LHCN-M2 (cell line): ENCODE measurements at places on chromosomes 13 and 19.

GRCh38 chr13:29706923-29707322 lies 111.4 kb upstream of the SLC7A1 start:
- no peak for DNase-seq

DNA sequence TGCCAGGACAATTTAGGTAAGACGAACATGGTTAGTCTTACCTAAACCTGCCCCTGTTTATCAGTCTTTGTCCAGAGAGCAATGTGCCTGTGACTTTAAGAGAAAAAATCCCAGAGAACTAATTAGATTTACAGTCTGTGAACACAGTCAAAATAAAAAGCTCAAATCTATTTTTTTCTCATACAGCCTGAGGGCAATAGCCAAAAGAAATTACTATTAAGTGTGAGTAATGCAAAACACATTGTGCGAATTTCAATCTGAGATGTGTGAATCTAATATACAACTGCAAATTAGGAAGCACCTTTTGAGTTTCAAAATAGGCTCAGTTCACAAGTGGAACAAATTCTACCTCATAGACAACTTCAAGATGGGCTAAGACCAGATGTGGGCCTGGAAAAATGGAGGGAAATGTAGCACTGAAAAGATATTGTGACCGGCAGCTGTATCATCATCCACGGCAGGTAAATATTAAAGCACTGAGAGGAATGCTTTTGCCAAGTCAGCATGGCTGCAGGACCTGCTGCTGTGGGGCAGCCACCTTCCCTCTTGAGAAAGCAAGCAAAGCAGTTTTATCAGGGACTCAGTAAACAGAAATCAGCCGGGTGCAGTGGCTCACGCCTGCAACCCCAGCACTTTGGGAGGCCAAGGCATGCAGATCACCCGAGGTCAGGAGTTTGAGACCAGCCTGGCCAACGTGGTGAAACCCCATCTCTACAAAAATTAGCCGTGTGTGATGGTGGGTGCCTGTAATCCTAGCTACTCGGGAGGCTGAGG lies 114.8 kb downstream of the KATNAL1 start:
- DNase-seq: no peak

GRCh38 chr13:110869231-110869804 lies 45.6 kb downstream of the ANKRD10 start:
- DNase-seq: peak; percentile 74

DNA sequence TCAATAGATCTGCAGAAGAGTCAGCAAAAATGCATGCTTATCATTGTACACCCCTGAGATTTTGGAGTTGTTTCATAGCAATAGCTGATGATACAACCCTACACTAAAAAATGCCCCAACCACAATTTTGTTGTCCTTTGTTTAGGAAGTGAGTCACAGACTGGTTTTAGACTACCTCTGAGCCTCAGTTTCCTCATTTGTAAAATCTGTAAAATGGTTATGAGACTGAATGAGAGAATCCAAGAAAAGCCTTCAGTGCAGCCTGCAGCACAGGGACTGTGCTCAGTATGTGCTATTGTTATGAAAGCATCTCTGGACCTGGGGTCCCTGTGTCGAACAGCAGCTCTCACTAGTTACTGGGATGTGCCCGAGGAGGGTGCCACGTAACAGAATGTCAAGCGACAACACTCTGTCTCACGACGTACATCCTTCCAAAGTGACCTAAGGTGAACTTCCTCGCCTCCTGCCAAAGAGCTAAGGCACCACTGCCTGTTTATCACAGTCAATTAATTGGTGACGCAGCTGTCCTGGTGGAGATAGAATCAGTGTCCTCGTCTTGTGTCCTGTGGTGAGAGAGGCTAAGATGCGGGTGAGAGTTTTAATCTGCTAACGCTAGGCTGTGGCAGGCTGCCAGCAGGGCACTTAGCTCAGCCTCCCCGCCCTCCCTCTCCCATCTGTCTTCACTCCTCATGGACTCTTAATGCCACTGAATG lies 18.1 kb downstream of the DHRS12 start:
- peak; percentile 60 for DNase-seq

DNA sequence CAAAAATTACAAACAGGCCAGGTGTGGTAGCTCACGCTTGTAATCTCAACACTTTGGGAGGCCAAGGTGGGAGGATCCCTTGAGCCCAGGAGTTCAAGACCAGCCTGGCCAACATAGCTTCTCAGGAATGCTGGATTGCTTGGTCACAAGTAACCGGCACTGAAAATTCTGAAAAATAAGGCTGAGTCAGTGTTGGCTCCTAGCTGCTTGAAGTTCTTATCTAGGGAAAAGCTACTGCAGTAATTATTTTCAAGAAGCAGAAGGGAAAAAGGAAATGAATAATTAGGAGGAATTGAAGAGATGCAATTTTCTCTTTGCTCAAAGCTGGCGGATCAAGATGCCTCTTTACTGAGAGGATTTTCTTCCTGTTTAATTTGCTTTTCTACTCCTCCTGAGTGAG lies 75.0 kb upstream of the GTF3A start:
- no peak for DNase-seq

- DNase-seq: no peak
Measured at GRCh38 chr13:88908961-88909441, 1237.8 kb downstream of the SLITRK5 start.

- no peak for DNase-seq
Measured at GRCh38 chr13:98334620-98335205, 157.6 kb upstream of the RNF113B start.

- no peak for DNase-seq
Measured at GRCh38 chr13:23848019-23848418, 41.2 kb downstream of the MIPEP start.

DNA sequence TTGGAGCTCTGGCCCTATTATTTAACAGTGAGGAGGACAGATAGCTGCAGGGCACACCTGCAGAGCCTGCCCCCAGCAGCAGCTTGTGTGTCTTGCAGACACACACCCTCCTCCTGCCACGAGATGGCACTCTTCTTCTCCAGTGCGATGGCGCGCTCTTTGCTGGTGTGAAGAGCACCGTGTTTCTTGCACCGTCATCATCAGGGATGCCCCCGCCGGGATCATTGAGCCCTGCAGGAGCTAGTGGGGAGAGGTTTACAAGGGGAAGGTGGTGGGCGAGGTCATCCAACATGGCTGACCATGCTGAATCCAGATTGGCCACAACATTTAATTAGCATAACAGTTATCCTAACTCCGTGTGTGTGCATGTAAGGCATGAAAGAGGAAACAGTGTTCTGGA lies 105.6 kb downstream of the RAB20 start:
- peak; percentile 75 for DNase-seq

GRCh38 chr19:5048091-5048726 lies 79.3 kb downstream of the KDM4B start:
- DNase-seq: peak; percentile 66

- DNase-seq: no peak
Measured at GRCh38 chr13:19685034-19685433, 51.6 kb downstream of the MPHOSPH8 start.

DNA sequence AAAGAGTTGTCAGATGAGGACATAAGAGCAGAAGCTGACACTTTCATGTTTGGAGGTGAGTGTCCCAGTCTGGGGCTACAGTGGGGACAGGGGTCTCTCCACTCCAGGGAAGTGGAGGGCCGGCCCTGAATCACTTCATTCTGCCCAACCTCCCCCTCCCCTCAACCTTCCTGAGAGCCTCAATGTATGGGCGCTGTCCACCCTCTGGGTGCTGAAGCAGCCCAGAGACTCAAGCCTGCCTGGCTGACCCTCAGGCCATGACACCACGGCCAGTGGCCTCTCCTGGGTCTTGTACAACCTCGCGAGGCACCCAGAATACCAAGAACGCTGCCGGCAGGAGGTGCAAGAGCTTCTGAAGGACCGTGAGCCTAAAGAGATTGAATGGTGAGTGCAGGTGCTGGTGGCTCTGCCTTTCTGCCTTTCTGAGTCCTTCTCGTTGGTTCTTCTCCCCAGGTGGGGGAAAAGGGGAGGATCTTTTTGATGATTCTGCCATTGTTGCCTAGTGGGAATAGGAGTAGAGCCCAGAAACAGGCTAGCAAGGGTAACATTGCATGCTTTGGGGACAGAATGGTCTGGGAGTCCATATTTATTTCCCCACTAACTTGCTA lies 8.8 kb downstream of the CYP4F8 start:
- DNase-seq: no peak

DNA sequence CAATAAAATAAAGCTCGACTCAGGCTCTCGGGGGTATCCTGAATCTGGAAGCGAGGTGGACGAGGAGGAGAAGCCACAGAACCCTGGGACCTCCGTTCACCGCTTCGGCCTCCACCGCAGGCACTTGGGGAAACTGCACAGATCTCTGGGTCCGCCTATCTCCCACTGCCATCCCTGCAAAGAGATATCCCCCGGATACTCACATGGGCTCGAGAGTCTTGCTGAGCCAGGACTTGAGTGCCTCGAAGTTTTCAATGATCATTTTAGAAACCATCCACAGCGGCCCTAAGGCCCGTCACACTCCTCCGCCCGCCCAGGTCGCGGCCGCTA lies 589 bp downstream of the RBM26 start:
- DNase-seq: peak; percentile 33

DNA sequence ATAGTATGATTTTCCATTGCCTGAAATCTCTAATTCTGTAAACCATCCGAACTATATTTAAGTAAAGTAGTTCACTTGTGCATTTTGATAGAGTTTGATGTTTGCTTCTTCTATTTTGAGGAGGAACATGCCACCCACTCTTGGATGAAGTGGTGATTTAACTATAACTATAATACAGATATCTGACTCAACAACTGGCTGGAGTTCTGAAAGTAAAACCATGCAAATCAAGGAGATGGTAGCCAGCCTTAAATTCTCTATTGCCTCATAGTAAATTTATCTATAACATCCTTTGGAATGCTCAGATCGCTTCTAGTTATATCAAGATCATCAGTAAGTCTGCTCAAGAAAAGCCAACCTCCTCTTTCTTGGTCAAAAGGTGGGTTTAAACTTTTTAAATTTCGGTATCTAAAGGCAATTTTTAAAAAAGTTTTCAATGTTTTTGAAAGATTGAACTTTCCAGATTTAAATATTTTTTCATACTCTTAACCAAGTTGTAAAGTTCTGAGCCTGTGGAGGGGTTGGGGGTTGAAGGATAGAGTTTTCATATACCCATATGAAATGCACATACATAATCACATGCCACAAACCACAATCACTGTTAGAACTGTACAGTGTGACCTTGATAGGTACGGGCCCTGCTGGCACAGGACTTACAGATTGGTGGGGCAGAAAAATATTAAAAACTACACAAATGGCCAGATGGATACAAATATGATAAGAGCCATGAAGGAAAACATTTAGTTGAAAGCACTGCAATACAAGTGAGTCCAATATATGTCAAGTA lies 90.5 kb upstream of the RFC3 start:
- no peak for DNase-seq

- DNase-seq: peak; percentile 79
Measured at GRCh38 chr13:43848001-43848649, 31.4 kb downstream of the CCDC122 start.

DNA sequence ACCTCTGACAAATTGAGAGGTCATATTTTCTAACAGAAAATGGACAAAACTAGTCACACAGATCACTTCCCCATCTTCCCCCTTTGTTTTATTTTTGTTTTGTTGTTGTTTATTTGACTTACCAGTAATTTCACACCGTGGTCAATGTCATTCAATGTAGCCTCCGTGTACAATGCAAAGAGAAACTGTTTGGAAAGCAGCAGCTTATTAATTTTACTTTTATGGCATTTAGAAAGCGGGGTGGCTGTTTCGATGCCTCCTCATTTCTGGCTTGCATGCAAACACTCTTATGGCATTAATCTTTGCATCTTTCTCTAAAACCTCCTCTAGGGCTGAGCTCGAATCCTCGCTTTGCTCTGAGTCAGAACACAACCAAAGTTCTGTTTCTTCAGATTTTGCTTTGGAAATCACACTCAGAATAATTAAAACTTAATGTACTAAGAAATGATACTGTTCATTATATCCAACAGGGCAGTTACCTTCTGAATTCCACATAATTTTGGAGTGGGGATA lies 77.0 kb downstream of the ZNF536 start:
- DNase-seq: no peak

GRCh38 chr19:41377977-41378709 lies 1.8 kb downstream of the TMEM91 start:
- DNase-seq: no peak

DNA sequence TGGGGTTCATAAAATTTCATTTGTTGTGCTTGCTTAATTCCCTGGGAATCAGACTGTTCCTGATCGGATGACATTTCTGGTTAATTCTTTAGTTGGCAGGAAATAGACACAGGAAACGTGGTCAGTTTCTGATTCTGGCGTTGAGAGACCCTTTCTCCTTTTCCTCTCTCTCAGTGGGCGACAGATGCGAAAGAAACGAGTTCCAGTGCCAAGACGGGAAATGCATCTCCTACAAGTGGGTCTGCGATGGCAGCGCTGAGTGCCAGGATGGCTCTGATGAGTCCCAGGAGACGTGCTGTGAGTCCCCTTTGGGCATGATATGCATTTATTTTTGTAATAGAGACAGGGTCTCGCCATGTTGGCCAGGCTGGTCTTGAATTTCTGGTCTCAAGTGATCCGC lies 10.8 kb downstream of the LDLR start:
- no peak for DNase-seq

GRCh38 chr13:113297370-113298042 lies 467 bp downstream of the LAMP1 start:
- DNase-seq: no peak

DNA sequence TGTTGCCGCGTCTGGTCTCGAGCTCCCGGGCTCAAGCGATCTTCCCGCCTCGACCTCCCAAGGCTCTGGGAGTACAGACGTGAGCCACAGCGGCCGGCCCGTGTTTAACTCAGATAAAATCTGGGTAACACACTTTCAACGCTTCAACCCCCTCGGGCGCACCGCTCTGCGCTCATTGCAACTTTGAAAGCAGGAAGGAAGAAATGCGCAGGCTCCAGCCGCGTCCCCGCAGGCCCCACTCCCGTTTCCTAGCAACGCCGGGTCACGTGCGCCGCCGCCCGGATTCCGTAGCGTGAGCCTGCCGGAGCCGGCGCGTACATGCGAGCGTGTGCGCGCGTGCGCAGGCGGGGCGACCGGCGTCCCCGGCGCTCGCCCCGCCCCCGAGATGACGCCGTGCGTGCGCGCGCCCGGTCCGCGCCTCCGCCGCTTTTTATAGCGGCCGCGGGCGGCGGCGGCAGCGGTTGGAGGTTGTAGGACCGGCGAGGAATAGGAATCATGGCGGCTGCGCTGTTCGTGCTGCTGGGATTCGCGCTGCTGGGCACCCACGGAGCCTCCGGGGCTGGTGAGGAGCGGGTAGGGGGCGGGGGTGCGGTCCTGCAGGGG lies at the start of gene BSG:
TSS of gene BSG (plus strand) at position 457 of the 603 bp plus-strand sequence. CDS start at position 496, 39 bp downstream.
- DNase-seq: peak; percentile 96

- DNase-seq: no peak
Measured at GRCh38 chr19:40661616-40662015, 28.8 kb downstream of the NUMBL start.

- DNase-seq: peak; percentile 37
Measured at GRCh38 chr19:48928164-48929025, 5.1 kb upstream of the DHDH start.

- no peak for DNase-seq
Measured at GRCh38 chr19:31613683-31614219, 264.5 kb upstream of the TSHZ3 start.
